ENCODE measurements at places on chromosomes 11 and 22.

GRCh38 chr22:20550057-20550817 is 42.8 kb downstream of the MED15 start:
- DNase-seq = no peak

DNA sequence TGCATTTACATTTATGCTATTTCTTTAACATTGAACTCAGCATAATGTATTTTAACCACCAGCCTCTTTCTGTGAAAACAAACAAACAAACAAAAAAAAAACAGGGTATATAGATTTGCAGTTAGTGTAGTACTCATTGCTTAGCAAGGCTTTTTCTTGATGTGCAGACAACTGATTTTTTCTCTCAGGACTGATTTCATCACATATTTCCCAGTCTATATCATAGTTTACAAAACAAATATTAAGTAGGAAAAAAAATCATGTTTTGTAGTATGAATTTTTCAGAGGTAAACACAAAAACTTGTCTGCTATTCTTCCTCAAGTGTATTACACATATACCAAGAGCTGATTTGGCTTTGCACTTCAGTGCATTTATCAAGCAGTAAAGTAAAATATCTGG is 123.0 kb downstream of the PDE3B start:
- DNase-seq = no peak

GRCh38 chr22:29715705-29716104 is 4.1 kb upstream of the CABP7 start:
- no peak for DNase-seq

GRCh38 chr11:62427630-62428233 is 8.9 kb downstream of the SCGB1A1 start:
- no peak for DNase-seq

DNA sequence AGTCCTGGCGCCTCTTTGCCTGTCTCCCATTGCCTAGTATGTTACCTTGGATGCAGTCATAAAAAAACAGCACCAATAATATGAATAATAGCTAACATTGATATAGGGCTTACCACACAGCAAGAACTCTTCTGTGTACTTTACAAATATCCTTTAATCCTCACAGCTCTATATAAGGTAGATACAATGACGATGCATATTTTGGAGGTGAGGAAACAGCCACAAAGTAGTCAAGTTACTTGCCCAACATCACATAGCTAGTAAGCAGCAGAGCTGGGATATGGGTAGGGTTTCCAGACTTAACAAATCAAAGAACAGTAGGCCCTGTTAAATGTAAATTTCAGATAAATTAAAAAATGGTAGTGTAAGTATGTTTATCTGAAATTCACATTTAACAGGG is 128.8 kb downstream of the ST3GAL4 start:
- no peak for DNase-seq

DNA sequence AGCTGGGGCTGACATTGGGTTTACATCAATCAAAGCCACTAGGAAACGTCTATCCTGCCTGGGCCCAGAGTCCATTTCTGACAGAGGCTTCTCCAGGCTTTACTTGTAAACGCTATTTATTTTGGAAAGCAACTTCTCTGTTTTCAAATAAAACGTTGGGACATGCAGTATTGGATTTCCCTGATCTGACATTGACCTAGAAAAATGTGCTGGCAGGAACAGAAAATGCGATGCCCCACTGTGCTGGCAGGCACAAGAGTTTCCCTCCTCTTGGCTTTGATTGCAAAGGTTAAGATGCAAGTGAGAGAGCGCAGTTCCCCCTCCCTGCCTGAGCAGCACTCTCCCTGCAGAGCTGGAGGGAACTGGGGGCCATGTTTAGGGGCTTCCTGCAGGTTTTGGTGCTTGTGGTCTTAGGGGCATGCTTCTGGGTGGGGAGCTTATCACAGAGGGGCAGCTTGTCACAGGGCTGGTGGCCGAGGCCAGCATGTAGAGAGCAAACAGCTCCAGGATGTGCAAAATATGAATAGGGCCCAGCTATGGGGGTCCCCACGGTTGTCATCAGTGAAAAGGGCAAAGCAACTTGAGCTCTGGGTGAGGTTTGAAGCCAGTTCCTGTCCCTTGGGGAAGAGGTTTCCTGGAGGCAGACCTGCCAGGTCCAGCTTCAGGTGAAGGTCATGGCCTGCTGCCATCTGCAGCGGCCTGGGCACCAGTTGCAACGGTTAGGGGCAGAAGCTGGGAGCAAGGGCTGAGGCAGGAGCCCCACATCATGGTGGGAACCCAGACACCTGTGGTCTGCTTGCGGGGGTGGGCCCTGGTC is 42.3 kb upstream of the DKK3 start:
- no peak for DNase-seq

- no peak for DNase-seq
Measured at GRCh38 chr11:9769621-9770020, 105.7 kb downstream of the SWAP70 start.

DNA sequence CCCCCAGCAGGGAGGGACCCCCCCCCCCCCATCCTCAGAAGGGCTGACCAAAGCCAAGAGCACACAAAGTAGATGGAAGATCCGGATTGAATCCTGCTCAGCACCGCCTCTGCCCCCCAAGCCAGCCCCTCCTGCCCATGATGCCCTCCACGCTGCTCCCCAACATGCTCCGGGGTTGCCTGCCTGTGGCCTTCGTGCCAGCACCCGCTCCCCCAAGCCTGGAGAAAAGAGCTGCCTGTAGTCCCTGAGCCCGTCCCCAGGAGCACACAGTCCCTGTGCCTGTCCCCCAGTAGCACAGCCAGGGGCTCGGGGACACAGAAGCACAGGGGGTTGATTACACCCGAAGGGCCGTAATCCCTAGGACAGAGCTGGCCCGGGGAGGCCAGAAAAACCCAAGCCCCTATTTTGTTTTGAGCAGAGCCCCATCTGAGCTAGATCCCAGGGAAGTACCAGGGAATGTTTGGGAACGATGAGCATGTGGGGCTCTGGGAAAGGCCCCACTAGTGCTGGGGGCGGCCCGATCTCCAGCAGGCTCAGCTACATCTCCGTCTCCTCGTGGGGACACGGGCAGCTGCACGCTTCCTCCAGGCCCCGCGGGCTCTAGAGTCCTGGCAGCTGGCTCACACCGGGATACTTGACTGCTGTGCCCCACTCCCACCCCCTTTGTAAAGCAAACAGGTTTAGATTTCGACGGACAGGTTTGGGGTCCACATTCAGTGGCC is 66.7 kb downstream of the PHF21B start:
- no peak for DNase-seq

DNA sequence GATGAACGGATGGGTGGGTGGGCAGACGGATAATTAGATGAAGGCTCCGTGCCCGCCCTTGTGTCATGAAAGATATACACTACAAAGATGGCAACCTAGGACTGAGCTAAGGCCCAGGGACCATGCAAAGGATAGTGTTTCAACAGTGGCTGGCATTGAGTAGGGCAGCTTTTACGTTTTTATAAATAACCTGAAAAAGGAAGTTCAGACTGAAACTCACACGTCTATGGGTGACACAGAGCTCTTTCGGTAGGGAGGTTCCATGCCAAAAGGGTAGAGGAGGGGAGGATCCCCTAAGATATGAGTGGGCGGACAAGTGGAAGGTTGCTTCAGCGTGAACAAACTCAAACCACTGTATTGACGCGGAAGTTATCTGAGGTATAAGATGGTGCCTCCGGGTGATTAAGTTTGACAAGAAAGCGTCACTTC is 90.5 kb downstream of the UBASH3B start:
- DNase-seq = no peak

- peak; percentile 96 for DNase-seq
Measured at GRCh38 chr11:40293655-40294348, 1165.7 kb downstream of the LRRC4C start.

- no peak for DNase-seq
Measured at GRCh38 chr22:24417200-24417599, 10.2 kb upstream of the ADORA2A start.

GRCh38 chr22:35986088-35986487 is 42.5 kb downstream of the RBFOX2 start:
- no peak for DNase-seq

- no peak for DNase-seq
Measured at GRCh38 chr22:33063611-33064010, 5.4 kb upstream of the SYN3 start.

DNA sequence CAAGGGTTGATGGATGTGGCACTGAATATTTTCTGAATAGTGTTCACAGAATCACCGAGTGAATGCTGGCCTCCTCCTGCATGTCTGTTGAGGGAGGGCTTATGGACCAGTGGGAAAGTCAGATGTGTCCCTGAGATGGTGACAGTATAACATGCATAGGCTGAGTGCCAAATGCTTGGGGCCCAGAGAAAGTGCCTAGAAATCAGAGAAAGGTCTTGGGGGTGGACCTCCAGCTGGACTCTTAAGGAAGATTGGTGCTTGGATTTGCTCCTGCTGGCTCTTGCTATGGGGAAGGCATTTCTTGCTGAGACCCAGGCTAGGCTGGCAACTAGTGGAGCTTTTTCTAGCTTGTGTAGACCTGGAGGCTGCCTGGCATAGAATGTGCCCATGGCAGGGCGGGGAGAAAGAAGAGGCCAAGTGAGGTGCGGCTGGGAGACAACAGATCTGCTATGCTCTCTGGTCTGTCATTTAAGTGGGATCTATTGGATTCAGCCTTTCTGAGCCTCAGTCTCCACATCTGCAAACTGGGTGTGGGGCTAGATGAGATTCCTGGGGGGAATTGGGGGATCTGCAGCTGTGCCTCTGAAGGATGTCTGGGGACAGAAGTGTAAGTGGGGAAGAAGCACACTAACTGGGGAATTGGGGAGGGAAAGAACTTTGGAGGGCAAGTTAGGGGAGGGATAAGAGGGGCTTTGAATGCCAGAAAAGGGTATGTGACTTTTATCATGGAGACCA is 27.4 kb downstream of the ZNRF3 start:
- no peak for DNase-seq

- DNase-seq = no peak
Measured at GRCh38 chr22:19641983-19642451, 72.3 kb upstream of the SEPTIN5 start.

DNA sequence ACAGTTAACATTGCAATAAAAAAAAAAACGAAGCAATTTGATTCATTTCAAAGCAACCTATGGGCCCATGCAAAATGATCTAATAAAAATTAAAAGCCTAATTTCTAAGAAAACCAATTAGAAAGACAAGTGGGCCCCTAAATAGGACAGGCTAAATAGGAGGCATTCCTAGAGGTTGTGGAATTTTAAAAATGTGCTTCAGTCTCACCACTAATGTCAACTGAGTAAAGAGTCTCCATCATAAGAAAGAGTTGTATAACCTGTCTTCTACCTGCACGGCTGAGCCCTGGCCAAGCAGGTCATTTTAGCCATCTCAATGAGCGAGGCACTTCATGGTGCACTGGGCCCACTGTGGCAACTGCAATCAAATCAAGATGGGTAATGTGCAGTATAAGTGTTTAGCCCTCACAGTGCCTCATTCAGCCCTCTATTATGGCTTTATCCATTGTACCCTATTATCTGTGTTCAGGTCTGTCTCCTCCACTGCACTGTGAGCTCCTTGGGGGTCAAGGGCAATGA is 76.4 kb downstream of the PRSS23 start:
- DNase-seq = peak; percentile 23

DNA sequence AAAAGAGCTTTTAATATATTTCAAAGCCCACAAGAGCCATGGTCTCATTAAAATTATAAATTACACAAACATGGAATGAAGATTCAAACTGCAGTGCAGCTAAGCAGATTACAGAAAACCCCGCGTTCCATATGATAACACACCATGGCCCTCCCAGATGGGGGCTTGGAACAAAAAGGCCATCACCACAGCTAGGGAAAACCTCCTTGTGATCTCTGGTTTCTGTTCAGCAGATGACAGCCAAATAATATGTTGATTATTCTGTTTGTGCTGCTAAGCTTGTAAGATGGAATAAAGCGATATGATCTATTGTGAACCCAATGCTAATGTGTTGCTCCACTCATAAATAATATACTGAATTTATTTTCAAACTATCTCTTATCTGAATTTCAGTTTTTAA is 28.5 kb downstream of the IMMP1L start:
- DNase-seq = no peak

DNA sequence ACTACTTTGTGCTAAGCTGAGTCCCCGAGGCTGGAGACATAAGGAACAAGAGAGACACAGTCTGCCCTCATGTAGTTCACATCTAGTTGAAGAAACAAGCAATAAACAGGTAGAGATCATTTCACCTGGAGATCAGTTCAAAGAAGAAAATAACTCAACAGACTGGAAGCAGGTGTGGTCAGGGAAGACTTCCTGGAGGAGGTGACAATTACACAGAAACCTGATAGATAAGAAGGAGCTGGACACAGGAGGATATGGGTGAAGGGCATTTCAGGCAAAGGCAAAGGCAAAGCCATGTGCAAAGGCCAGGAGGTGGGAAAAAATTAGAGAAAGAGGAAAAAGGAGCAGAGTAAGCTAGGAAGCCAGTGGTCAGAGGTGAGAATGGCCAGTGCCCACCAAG is 115.6 kb downstream of the MN1 start:
- DNase-seq = no peak

DNA sequence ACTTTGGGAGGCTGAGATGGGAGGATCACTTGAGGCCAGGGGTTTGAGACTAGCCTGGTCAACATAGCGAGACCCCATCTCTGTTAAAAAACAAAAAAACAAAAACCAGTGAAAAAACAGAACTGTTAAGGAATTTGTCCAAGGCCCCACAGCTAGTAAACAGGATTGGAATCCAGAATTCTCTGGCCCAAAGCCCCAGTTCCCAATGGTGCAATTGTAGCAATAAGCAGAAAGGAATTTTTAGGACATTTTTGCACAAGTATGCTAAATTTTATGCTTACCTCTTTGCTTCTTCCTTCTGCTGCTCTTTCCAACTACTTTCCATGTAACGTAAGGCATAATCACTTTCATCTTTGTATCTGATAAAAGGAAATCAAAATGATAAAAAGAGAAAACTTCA is 11.6 kb downstream of the MISFA start:
- DNase-seq = no peak

DNA sequence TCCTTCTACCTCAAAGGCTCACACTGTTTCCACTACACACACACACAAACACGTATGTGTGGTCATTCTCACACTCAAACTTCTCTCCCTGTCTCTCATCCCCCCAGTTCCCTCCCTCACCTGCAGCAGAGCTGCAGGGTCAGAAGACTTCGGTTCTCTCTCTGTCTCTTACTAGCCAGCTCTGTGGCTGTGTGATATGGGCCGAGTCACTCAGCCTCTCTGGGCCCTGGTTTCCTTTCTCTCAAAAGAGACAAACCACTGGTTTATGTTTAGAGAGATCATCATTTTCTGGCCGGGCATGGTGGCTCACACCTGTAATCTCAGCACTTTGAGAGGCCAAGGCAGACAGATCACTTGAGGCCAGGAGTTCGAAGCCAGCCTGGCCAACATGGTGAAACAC is 21.1 kb downstream of the TSPAN18 start:
- DNase-seq = no peak

All from ELF-1 (cell line).